Mononuclear cell (primary cell): ENCODE measurements at places on chromosomes 7 and 10. TPM values are rescaled to one million over a fixed set of nuclear protein-coding genes. Genes with fewer than 3 reads are reported as not detected.

Gene CALML3
- total RNA-seq = not detected

Gene CYP3A5
- total RNA-seq = 0.10 TPM

Gene AGR2
- total RNA-seq = not detected

Gene RBAK
- total RNA-seq = 15.0 TPM

Gene ACSL5
- total RNA-seq = 13.3 TPM

Gene HK1
- 35.6 TPM for total RNA-seq

Gene PIP
- not detected for total RNA-seq

Gene CTAGE6
- total RNA-seq = 0.42 TPM

Gene SPDYE5
- not detected for total RNA-seq

Gene NODAL
- not detected for total RNA-seq

Gene TMEM168
- total RNA-seq = 14.2 TPM

Gene ADAM22
- total RNA-seq = 0.94 TPM

Gene FHIP2A
- total RNA-seq = 47.1 TPM

Gene CTAGE15
- 1.2 TPM for total RNA-seq

Gene C10orf67
- 0.31 TPM for total RNA-seq

Gene ACBD7
- total RNA-seq = 0.42 TPM

Gene LOXL4
- total RNA-seq = 0.10 TPM

Gene CHN2
- 9.9 TPM for total RNA-seq

Gene POLL
- 10.3 TPM for total RNA-seq

Gene SPAM1
- total RNA-seq = not detected

Gene TRPV5
- total RNA-seq = not detected

Gene CH25H
- 0.63 TPM for total RNA-seq
